Stimulated activated naive CD8-positive, alpha-beta T cell treated with anti-CD3 and anti-CD28 coated beads, Interleukin-15, amount 100 ng/mL, for 72 hours (primary cell): ENCODE measurements at places on chromosomes 11 and 22.

GRCh38 chr11:131253142-131253655 lies 117.2 kb upstream of the NTM start:
- no peak for DNase-seq

DNA sequence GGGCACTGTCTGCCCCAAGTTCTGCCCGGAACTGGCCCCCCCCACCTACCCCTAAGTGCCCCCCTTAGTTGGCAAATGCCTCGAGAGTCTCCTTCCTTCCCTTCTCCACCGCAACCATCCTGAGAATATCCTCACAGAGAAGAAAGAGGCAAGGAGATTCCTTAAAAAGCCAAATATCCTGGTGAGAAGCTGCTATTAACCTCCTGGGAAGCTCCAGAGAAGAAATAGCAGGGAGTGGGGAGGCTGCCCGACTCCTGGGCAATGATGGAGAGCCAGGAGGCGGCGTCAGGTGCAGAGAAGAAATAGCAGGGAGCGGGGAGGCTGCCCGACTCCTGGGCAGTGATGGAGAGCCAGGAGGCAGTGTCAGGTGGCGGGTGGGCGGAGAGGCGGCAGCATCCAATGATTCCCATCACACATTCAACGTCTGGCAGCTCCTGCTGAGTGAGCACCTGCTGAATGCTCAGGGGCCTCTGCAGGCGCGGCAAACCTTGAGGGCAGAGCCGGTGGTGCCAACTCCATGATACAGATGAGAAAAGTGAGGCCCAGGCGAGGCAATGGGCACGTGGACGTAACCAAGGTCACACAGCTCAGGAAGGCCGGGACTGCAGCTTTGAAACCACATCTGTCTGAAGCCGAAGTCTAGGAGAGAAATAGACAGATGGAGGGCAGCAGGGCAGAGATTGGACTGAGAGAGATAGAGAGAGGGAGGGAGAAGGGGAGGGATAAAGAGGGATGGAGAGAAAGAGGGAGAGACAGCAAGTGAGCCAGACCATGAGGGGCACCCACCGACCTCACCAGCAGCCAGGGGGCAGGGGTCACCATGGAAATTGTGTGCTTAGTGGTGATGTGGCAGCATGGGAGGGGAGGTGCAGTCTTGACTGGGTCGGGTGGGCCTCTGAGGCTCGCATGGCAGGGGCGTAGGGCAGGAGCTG lies 58.3 kb downstream of the CYTH4 start:
- DNase-seq, result no peak

- DNase-seq, result no peak
Measured at GRCh38 chr22:28548406-28548805, 131.2 kb downstream of the TTC28 start.

GRCh38 chr11:85603220-85603619 lies 23.9 kb downstream of the DLG2 start:
- DNase-seq, result no peak

DNA sequence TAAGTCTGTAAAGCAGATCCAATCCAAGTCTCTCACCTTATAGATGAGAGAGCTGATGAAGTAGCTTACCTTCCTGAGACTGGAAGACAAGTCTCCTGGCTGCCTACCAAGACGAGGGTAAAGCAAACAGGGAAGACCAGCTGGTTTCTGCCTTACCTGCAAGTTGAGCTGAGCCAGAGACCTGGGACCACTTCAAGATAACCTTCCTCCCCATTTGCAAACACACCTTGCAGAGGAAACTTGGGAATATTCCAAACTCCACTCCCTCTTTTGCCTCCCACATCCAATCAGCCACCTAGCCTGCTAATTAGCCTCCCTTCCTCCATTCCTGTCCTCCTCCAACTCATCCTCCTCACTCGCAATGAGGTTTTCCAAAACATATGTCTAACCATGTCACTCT lies 23.4 kb upstream of the ROBO3 start:
- DNase-seq, result no peak

DNA sequence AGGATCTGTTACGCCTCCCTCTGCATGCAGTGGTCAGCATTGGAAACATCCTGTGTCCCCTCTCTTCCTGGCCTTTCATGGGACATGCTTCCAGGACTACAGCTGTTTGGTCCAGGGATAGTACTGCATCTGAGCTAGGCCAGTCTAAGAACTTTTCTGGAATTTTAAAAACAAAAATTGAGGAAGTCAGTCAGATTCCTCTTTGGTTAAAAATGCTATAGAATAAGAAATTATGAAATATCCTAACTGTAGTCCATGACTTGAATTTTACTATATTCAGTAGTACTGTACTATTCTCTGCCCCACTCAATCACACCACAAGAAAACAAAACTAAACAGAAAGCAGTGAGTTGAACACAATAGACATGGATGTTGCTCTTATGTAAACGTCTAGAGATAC lies 201.0 kb upstream of the CADM1 start:
- no peak for DNase-seq

DNA sequence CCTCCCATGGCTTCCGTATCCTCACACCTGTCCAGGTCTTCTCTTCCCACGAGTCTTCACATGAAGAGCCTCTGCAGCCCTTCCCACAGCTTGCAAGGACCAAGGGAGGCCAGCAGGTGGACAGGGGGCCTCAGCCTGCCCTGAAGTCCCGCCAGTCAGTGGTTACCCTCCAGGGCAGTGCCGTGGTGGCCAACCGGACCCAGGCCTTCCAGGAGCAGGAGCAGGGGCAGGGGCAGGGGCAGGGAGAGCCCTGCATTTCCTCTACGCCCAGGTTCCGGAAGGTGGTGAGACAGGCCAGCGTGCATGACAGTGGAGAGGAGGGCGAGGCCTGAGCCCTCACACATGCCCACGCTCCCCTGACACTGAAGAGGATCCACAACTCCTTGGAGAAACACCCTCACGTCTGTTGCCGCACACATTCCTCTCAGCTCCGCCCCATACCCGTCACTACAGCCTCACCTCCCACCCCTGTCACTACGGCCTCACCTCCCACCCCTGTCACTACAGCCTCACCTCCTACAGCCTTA lies 8.3 kb downstream of the SSH3 start:
- DNase-seq, result no peak

DNA sequence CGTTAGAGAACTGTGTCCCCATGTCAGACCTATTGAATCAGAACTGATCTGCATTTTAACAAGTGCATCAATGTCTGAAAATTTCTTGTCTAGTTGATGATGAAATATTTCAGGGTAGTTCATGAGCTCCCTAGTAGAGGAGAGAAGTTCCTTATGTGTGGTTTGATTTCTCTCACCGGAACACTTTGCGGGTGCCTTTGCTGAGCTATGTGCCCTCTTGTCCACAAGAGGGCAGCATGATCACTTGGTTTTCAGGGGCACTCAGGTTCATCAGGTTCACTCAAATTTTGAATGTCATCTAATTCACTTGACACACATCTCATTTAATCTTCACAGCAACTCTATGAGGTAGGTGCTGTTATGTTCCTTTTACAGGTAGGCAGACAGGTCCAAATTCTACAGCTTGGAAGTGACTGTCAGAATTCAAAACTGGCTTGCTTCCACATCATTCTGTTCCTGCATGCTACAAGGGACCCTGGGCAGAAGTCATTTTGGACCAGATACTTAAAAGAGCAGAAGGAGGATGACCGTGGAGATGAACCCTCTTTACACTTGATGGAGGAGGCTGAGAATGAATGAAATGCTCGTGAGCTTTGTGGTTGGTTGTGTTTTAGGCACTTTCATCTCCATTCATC lies 55.6 kb downstream of the P4HA3 start:
- DNase-seq, result peak; percentile 60

DNA sequence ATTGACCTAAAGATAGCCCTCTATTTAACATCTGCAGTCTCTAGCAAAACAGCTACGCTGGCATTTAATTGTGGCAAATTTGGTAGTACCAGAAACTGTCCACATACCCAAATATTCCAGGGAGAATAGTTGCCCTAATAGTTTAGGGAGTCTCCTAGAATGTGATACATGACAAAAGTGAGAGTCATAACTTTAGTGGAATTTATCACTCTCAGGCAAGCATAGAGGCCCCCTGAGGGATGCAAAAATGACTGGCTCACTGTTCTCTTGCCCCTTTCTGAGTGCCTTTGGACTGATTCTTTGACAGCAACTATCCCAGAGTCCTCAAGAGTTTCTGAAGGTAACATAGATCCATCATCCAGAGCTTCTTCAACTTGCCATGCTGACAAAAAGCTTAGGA lies 2.3 kb upstream of the OR51B4 start:
- DNase-seq, result no peak

DNA sequence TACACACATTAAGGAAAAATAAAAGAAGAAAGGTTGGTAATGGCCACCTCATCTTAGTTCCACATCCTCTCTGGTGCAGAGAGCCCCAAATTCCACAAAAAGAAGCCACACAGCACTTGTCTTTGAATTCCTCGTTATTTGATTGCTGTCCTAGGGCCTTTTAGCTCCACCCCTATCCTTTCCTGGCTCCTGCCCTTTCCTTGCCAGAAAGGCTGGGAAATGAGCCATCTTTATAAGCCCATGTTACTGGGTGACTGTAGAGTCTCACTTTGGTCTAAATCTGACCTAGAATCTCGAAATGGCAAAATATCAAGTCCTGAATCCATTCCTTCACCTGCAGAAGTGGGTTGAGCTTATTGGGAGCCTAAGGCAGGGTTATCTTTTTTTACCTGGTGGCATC lies 4.3 kb upstream of the TMEM132A start:
- no peak for DNase-seq

- DNase-seq, result peak; percentile 54
Measured at GRCh38 chr22:26835929-26836528, 178.6 kb downstream of the MIAT start.

- DNase-seq, result no peak
Measured at GRCh38 chr11:60942970-60943565, 8.9 kb downstream of the SLC15A3 start.

- no peak for DNase-seq
Measured at GRCh38 chr11:95111923-95112540, 22.4 kb downstream of the ENDOD1 start.
